Stimulated activated CD8-positive, alpha-beta memory T cell treated with anti-CD3 and anti-CD28 coated beads, Interleukin-7, amount 100 ng/mL, for 4 hours (primary cell): ENCODE measurements at places on chromosomes 6 and 20.

GRCh38 chr6:32941214-32941768, 463 bp upstream of the HLA-DMB start:
- no peak for DNase-seq

GRCh38 chr20:57268399-57269076, 2.1 kb upstream of the BMP7 start:
- DNase-seq, result no peak

DNA sequence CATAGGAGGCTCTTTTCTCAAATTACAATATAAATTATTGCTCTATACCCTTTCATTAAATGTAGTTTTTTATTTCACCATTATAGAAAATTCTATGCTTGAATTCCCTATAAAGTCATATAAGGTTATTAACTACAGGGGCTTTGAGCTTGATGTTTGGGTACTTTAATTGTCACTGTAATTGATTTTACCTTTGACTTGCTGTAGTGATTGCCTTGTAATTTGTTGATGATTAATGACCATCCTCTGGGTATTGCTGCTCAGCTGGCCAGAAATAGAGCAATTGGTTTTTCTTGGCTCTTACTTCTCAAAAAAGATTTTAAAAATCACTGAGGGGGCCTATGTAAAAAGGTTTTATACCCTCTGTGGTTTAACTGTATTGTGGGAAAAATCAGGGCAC, 1186.0 kb downstream of the KHDRBS2 start:
- DNase-seq, result no peak

- no peak for DNase-seq
Observed at GRCh38 chr6:157242791-157243190, 80.5 kb downstream of the TMEM242 start.

- no peak for DNase-seq
Observed at GRCh38 chr6:75843396-75843795, 94.4 kb downstream of the MYO6 start.
